ENCODE measurements at places on chromosomes 13 and 19.

DNA sequence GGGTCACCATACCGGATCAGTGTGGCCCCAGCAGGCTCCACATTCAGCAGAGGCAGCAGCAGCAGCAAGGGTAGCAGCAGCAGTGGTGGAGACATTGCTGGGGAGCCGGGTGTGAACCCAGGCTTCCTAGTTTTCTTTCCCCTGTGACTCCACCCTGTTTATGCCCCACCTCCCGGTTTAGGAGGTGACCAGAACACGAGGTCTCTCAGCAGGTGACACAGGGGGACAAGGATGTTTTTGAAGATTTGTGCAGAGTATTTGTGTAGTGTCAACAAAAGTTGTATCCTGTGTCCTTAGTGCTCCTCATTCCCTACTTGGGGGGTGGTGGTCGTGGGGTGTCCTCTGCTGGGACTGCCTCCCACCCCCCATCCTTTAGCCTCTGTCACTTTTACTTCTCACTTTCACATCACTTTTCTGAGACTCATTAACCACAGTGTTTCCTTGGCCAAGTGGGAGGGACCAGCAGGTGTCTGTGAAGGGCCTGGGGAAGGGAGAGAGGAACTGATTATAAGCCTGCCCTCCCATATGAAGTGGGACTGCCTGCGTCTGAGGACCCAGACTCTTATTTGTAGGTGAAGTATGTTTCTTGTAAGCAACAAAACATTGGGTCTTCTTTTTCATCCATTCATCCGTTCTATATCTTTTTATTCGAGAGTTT lies 15.6 kb upstream of the KCNC3 start:
- no peak for DNase-seq

DNA sequence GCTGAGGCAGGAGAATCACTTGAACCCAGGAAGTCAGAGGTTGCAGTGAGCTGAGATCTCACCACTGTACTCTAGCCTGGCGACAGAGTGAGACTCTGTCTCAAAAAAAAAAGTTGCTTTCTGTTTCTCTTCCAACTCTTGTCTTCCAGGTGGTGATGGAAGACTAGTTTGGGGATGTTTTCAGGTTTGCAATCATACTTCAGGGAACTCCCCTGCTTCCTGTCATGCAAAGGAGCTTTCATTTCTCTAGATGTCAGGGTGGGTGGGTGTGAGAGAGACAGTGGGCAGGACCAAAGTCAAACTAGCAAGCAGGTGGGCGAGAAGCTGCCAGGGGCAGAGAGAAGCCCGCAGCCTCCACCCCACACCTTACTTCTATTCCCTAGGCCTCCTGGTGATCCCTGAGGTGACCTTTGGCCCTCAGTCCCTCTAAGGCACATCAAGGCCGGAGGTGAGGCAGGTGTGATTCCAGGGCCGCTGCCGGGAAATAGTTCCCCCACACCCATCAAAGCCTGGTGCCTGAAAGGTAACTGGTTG lies 25.7 kb downstream of the CCNE1 start:
- DNase-seq, result peak; percentile 79

DNA sequence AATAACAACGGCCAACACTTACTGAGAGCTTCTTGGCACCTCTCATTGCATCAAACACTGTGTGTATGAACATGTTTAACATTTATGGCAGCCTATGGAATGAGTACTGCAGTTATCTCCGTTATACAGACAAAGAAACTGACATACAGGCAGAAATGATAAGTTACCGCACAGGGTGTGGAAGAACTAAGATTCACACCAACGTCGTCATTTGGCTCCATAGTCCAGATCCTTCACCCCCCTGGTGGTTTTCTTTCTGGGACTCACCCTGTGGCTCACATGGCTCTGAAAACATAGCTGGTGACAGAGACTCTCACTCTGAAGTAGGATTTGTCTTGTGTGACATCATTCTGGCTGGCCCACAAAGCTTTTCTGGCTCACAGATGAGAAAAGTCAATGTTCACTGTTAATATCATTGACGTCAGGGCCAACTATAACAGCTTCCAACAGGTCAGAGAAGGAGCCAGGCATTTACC lies 230.1 kb downstream of the DLEU7 start:
- DNase-seq, result no peak

GRCh38 chr13:77548095-77548494 lies 12.6 kb downstream of the SCEL start:
- DNase-seq, result no peak

GRCh38 chr19:15149737-15150136 lies 42.5 kb downstream of the SYDE1 start:
- no peak for DNase-seq

All from activated naive CD4-positive, alpha-beta T cell treated with anti-CD3 and anti-CD28 coated beads for 36 hours (primary cell).